ENCODE measurements at places on chromosomes 4 and X.

DNA sequence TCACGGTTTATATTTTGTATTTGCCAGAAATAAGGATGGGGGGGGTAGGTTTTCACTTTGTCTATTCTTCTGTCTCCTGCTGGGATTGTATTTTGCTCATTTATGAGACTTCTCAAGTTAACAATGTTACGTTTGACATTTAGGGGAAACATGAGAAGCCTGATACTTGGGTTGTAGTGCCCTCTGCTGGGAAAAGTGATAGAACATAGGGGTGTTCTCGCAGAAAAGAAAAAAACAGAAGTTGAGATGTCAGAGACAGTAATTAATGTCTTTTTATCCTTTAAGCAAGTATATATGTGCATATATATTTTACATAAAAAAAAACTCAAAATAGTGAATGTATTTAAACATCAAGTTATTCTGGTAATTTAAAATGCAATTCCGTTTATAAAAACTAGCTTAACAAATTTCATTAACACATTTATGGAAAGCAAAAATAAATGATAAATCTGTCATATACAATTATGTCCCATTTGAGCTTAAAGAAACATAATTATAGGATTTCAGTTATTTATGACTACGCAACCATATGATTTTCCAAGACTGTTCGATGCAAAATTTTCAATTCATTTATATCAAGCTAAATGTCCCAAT, 46.0 kb upstream of the TMPRSS11F start:
- DNase-seq: no peak

DNA sequence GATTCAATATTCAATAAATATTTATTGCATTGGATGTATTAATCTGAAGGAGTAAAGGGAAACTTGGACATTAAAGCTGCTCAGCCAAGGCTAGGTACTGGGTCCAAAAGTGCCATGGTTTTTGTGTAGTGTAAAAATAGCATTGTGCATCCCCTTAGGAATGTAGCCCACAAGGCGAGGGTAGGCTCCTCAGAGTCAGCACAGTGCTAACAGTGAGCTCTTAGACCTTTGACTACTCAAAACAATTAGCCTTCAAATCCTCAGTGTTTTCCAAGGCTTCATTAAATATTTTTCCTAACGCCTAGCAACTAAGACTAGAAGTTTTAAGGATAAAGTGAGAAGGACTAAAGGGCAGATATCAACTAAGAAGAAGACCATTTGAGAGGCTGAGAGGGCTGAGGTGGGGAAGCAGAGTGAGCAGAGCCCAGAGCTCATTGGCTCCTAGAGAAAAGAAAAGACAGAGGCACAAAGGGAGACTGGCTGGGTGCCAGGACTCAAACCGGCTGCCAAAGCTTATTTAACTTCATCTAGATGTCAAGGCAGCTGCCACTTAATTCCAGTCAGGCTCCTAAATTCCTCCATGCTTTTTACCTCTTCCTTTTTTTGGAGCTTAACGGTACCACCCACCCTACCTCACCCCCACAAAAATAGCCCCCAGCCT, 17.0 kb downstream of the PRKG2 start:
- no peak for DNase-seq

DNA sequence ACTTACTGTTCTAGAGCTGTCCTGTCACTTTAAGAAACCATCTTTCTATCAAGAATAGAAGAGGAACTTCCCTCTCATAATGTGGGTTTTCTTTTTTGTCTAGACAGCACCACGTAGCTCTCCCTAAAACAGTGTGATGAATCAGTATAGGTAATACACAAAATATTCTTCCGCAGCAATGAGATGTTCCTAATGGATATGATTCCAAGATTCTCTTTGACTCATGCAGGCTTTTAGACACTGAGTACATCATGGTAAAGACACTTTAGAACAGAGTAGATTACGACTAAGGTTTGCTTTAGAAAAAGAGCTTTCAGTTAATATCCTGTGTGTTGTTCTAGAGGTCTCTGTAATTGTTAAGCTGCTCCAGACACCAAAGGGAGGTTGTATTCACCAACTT, 69.8 kb downstream of the PTTG2 start:
- DNase-seq: no peak

- DNase-seq: no peak
These were observed 50.5 kb upstream of the GUCY1A1 start for GRCh38 chr4:155616117-155616516.
